WERI-Rb-1 (cell line): ENCODE measurements at places on chromosomes 4 and X.

- peak; percentile 73 for DNase-seq
Observed at GRCh38 chr4:140884431-140885058, 128.4 kb upstream of the TBC1D9 start.

- DNase-seq: no peak
Observed at GRCh38 chr4:48970471-48970921, 15.6 kb upstream of the CWH43 start.

GRCh38 chrX:107560041-107560440, 68.3 kb upstream of the PRPS1 start:
- DNase-seq: no peak

DNA sequence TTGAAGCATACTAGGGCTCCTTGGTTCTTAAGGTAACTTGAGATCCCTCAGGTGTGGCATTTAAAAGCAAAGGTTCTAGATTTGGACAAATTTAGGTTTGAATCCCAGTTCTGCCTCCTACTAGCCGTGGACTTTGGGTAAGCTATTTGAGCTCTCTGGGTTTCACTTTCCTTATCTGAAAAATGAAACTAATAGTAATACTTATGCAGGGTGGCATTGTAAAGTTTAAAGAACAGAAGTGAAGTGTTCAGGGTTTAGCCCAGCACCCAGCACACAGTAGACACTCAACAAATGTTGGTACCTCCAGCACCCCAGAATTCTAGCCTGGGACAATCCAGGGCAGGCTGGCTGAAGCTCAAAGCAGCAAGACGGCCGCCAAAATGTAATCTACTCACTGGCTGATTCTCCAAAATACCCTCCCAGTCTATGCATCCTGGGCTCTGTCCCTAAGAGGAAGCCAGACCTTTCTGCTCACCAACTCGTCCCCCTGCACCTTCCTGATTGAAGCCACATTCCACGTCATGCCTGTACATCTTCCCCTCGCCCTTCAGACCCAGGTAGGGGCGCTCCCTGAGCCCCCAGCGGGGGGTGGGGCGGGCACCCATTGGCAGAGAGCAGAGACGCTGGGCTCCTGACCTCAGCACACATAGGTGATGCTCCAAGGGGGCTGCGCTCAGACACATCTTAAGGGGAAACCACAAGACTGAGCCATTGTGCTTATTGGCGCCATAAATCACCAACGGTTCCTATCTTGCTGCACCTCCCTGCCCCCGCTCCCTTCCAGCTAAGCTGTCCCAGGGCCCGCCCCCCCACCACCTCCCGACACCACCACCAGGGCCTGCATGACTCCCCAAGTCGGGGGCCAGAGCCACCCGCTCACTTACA, 160.6 kb downstream of the BCOR start:
- DNase-seq: peak; percentile 19

DNA sequence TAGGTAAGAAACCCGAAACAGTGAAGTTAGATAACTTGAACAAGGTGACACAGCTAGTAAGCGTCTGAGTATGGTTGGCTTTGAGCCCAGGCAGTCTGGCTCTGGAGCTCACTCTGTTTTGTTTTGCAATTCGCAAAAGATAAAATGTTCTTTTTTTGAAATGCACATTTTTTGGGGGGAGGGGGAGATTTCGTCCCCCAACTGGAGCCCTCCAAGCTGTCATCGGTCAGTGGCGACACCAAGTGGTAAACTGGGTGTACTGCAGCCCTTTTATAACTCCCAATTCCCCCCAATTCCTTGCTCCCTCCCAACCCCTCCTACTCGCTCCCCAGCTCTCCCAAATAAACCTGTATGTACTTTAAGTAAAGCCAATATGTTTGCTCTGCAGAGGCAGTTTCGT, 2.8 kb upstream of the CLCN5 start:
- peak; percentile 30 for DNase-seq

DNA sequence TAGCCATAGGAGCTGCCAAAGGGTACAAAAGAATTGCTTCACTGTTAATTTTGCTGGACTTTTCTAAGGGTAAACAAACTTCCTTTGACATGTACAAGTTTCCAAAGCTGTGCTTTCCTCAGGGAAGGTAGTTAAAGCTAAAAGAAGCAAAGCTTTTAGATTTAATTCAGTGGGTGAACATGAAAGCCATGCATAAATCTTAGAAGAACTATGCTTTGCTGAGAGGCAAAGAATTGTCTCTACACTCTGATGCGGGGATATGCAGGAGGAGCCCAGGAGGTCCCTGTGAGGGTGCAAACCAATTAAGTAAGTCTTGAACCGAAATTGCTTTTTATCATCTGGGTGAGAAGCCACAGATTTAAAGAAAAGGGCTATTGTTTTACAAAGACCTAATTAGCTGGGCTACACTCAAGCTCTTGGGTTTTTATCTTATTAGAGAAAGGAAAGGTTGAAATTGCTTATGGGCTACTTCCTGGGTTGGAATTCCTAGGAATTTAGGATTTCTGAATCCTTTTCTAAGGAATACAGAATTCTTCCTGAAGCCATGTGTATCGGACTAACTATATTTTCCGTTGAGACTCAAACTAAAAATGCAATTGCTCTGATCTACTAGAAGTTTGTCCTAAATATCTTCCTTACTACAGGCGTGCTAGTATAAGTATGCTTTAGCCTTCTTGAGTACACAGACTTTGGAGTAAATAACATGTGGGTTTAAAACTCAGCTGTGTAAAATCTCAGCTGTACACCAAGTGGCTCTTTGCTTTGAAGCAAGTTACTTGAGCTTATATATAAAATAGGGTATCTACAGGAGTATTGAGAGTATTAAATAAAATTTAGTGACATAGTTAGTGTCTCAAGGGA, 188.4 kb upstream of the ANK2 start:
- DNase-seq: no peak

DNA sequence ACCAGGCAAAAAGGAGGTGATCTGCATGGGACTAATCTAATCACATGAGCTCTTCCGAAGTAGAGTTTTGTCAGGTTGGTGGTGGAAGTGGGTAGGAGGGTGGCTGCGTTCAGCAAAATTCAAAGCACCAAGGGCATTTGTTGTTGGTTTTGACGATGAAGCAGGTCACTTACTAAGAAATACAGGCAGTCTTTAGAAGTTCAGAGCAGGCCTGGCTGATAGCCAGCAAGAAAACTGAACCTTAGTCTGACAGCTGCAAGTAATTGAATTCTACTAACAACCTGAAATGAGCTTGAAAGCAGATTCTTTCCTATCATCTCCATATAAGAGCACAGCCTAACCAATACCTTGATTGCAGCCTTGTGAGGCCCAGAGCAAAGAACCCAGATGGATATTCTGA, 505.8 kb downstream of the KLHL13 start:
- no peak for DNase-seq

- no peak for DNase-seq
Observed at GRCh38 chrX:1403228-1403627, 11.3 kb upstream of the SLC25A6 start.

- DNase-seq: no peak
Observed at GRCh38 chrX:150199803-150200202, 163.3 kb upstream of the MAMLD1 start.

DNA sequence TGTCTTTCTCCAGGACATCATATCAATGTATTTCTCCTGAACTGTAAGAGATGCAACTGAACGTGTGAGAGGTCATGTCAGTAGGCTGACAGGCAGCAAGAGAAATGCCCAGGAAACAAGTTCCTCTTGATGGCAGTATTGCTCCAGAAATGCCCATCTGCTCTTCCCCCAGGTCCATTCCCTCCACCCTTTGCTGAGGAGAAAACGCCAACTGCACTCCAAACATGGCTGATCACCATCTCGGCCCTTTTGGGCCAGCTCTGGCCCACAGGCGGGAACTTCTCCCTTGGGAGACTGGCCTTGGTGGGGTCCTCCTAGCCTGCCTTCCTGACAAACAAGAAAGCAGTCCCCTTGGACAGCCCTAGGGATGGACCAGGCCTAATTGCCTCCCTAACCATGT, 276.5 kb upstream of the AGTR2 start:
- DNase-seq: peak; percentile 78

GRCh38 chr4:185562531-185562930, 27.2 kb upstream of the PDLIM3 start:
- no peak for DNase-seq

DNA sequence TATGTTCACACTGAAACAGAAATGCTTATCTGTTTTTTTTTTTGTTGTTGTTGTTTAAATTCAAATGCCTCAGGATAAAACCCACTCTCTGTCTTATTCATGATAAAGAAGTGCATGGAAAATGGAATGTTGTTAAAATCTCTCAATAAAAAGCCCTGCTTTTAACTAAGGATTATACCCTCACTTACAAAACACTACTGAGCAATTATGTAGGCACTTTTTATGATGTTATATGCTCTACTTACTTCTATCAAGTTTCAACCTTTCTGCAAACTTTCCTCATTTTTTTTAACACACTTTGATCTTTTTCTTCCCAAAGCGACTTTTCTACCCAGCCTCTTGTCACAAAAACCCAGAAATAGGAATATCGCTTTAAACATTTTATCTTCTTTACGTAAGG, 26.5 kb downstream of the SLIT2 start:
- DNase-seq: no peak

- peak; percentile 15 for DNase-seq
Observed at GRCh38 chrX:19886375-19886774, 1.0 kb downstream of the SH3KBP1 start.

- peak; percentile 65 for DNase-seq
Observed at GRCh38 chr4:54539500-54540029, 118.2 kb upstream of the KIT start.

DNA sequence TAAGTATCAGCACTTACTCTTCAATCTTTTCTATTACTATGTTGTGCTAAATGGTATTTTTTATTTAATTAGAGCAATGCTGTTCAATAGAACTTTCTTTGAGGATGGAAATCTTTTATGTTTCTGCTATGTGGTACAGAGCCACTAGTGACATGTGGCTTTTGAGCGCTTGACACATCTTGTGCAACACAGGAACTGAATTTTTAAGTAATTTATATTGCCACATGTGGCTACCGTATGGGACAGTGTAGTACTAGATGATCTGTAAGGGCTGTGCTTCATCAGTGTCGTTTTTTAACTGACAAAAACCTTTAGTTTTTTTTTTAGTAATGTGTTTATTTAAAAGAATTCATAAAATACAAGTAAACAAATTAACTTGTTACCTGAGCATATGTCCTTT, 22.4 kb downstream of the HPRT1 start:
- DNase-seq: no peak
